MG63 (cell line): ENCODE measurements at places on chromosomes 7 and 10. TPM values are rescaled to one million over a fixed set of nuclear protein-coding genes. Genes with fewer than 3 reads are reported as not detected.

DNA sequence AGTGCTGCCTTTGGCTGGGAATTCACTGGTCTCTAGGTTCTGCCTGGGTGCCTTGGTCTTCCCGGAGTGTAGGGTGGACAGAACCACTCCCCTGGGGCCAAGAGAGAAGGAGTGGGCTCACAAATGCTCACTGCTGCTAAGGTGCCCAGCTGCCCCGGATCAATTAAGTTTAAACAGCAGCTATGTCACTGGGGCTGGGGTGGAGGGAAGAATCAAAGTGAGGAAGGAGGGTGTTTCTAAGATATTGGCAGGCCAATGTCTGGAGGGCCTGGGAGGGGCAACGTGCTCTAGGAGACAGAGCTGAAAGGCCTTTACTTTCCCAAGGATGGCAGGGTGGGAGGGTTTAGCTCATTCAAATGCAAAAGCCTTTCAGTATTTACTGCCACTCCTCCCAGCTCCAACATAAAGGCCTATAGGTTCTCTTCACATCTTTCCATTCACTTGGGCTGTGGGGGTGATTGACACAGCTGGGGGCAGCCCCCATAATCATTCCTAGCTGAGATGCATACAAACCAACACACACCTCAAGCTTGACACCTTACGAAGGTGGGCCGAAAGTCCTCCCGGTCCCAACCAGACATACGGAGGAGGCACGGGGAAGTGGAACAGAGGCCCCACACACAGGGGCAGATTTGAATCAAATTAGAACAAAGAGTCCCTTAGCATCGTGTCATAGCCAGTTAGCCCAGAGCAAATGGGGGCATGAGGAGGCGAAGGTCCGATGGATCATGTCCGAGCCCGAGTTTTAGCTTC lies 108.0 kb upstream of the EFCAB10 start:
- DNase-seq = no peak

GRCh38 chr7:132430861-132431822 lies 145.1 kb downstream of the PLXNA4 start:
- peak; percentile 80 for DNase-seq

Gene HOXA9
- total RNA-seq = 25.4 and 29.9 TPM in 2 replicates

GRCh38 chr7:46745707-46746090 lies 824.6 kb upstream of the IGFBP3 start:
- peak; percentile 13 for DNase-seq

DNA sequence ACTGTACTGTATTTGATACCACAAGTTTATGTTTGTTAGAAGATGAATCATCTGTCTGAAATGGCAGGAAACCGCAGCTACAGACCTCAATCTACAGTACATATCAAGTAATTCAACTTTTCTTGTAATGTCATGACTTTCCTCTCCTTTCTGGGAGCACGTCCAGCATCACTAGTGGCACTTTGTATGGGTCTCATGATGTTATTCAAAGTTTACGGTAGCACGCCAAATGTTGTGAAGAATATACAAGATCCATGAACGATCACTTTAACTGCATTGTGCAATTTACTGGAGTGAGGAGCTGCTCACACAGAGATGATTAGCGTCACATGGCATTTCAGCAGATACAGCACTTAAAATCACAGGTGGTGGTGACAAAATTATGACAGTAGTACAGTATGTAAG lies 257.8 kb upstream of the GNAI1 start:
- peak; percentile 68 for DNase-seq

DNA sequence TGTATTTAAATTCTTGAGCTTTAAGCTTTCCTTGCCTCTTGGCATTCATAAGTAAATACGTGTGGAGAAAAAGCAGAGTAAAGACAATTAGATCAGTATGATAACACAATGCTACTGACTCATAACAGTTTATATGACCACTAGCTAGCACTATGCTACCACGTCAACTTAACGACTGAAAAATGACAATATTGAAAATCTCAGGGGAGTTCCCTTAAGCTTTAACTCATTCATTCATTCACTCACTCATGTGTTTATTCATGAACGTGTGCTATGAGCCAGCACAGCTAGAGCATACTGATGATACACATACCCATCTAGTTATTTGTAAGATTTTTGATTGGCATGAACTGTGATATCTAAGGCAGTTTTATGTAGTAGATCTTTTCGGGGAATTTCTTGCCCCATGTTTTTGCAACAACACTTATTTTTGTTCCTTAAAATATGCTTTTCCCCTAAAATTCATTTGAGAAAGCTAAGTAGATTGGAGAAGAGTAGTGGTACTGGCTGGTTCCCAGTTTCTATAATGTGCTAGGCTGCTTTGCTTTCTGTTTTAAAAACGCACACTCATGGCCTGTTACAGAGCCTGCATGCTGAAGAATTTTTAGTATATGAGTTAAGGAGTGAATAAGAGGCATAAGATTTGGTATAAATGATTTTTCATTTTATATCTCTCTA lies 57.4 kb upstream of the ACBD5 start:
- DNase-seq = no peak

GRCh38 chr10:5648494-5649457 lies 17.6 kb downstream of the ASB13 start:
- no peak for DNase-seq

DNA sequence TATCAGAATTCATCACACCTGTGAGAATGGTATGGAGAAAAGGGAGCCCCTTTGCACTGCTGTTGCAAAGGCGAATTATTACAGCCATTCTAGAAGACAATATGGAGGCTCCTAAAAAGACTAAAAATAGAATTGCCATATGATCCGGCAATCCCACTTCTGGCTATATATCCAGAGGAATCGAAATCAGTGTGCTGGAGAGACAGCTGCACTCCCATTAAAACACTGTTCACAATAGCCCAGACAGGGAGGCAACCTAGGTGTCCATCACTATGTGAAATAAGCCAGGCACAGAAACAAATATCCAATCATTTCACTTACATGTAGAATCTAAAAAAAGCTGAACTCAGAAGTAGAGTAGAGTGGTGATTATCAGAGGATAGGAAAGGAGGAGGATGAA lies 26.0 kb upstream of the GJD4 start:
- no peak for DNase-seq

Gene CYTH3
- 35.3 and 40.5 TPM in 2 replicates for total RNA-seq

Gene CNTNAP2
- total RNA-seq = not detected in 2 replicates

DNA sequence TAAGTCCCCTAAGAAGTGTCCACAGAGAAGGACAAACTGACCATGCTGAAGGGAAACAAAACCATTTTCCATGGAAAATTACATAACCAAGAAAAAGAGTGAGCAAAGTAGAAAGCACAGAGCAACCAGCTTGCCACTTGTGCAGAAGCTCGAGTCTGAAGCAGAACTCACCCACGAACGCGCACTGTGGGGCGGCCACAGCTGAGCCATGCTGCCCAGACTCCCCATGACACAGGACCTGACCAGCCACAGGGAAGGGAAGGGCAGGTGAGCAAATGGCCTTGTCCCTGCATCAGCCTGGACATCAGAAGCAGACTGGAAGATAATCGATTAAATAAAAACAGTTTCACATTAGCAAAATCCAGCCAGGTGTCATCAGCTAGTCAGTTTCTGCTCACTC lies 95.7 kb downstream of the TCERG1L start:
- DNase-seq = no peak

DNA sequence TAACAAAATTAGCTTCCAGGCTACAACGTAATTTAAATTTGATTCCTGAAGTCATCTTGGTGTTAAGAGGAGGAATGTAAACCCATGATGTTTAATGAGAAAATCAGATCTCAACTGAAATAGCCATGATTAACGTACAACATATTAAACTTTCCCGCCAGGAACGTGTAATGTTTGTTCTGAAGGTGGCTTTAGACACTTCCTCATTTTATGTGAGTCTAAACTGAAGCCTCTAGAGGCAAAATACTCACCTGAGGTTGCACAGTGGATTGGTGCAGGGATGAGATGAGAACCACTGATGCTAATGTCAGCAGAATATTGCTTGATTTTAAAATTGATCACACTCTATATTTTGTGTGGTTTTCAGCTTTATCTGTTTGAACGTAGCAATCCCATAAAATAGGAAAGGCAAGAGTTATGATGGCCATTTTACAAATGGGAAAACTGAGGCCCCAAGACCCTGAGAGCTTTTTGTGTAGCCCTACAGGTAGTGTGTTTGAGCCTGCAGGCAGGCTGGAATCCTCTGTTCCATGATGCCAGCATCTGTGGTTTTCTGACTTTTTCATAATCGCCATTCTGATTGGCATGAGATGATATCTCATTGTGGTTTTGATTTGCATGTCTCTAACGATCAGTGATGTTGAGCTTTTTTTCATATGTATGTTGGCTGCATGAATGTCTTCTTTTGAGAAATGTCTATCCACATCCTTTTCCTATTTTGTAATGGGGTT lies 243.7 kb upstream of the BMPER start:
- DNase-seq = no peak

GRCh38 chr10:60747817-60748469 lies 30.3 kb upstream of the CDK1 start:
- DNase-seq = no peak

GRCh38 chr10:895324-895723 lies 36.2 kb downstream of the LARP4B start:
- DNase-seq = no peak

Gene TRIM74
- not detected in 2 replicates for total RNA-seq

GRCh38 chr7:130867039-130867438 lies 133.0 kb upstream of the KLF14 start:
- DNase-seq = no peak

DNA sequence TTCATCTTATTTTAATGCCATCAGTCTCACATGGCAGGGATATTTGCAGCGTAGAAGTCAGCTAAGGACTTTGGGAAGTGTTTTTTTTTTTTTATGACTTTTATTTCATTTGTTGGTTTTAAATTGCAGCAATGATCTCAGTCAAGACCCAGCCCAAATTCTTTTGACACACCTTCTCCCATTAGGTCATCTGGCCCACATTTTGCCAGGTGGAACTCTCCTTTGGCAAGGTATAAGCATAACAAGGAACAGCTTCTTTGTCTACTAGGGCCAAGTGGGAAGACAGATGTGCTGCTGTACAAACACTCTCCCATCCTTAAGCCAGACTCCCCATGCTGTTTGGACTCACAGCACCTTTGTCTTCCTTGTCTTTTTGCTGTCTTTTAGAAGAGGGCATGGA lies 41.8 kb downstream of the PLEKHA8 start:
- no peak for DNase-seq

Gene DKK1
- 403 and 429 TPM in 2 replicates for total RNA-seq

DNA sequence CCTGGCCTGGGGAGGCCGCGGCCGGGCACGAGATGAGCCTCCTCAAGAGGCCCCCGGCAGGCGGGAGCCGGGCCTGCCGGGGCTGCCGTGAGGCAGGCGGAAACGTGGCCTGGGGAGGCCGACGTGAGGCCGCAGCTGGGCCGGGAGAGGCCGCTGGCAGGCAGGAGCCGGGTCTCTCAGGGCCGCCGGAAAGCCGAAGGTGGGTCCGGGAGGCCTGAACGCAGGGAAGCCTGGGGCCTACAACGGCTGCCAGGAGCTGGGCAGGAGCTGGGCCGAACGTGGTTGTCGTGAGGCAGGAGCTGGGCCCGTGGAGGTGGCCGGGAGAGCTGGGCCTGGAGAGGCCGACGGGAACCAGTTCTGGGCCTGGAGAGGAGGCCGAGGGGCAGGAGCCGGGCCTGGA lies 171.9 kb downstream of the TPST1 start:
- no peak for DNase-seq

DNA sequence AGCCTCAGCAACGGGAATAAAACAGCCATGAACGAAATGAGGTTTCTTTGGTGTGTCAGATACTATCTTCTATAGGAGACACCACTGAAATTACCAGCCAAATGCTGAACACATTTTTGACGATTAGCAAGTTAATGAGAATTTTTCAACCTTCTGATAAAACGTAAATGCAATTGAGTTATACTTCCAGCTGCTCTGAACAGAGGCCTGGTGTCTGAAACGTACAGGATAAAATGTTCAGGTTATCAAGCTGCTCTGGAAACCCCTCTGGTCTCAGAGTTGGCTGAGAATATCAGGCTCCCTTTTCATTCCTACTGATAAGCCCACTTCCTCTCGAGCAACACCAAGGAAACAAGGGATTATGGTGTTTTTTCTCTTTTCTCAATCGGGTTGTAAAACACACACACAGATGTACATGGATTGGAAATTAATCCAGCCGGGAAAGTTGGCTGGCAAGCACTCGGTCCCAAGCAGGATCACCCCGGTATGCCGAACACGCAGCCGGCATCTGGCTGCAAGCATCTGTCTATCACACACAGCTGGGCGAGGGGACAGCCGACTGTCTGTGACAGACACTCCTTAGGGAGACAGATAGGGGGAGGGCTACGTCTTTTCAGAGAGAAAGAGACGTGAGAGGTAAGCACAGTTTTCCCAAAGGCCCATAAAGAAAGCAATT lies 171.8 kb downstream of the PRKAG2 start:
- DNase-seq = no peak

Gene RAPGEF5
- total RNA-seq = 0.30 and 1.2 TPM in 2 replicates

Gene ABCA13
- not detected in 2 replicates for total RNA-seq

Gene SLC18A2
- total RNA-seq = not detected in 2 replicates

- DNase-seq = no peak
Measured at GRCh38 chr7:50282813-50283605, 21.5 kb upstream of the IKZF1 start.

Gene SH2B2
- total RNA-seq = 0.40 and 1.3 TPM in 2 replicates

Gene SH2D4B
- total RNA-seq = not detected in 2 replicates

- no peak for DNase-seq
Measured at GRCh38 chr10:78207776-78208175, 174.1 kb downstream of the RPS24 start.

Gene PALD1
- 5.3 and 7.8 TPM in 2 replicates for total RNA-seq

Gene IL15RA
- total RNA-seq = 15.3 and 23.8 TPM in 2 replicates

Gene EPHB6
- total RNA-seq = 0.96 and 3.6 TPM in 2 replicates

DNA sequence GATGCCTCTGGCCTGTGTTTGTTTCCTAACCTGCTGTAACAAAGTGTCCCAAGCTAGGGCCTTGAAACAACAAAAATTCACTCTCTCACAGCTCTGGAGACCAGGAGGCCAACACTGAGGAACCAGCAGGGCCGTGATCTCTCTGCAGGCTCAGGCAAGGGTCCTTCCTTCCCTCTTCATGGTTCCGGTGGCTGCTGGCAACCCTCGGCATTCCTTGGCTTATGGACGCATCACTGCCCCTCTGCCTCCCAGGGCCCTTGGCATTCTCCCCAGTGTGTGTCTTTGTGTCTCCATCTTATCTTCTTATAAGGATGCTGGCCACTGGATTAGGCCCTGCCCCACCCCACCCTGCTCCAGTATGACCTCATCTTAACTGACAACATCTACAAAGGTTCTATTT lies 17.0 kb downstream of the CNPY1 start:
- no peak for DNase-seq

GRCh38 chr7:150388709-150389531 lies 9.8 kb downstream of the ZNF775 start:
- peak; percentile 62 for DNase-seq

Gene SYNPO2L
- total RNA-seq = not detected in 2 replicates

- no peak for DNase-seq
Measured at GRCh38 chr7:37484426-37485073, 35.9 kb upstream of the ELMO1 start.

GRCh38 chr10:81042647-81043046 lies 504.9 kb downstream of the SH2D4B start:
- no peak for DNase-seq

Gene EPHA1
- not detected in 2 replicates for total RNA-seq

GRCh38 chr7:88401009-88401623 lies 94.4 kb upstream of the STEAP4 start:
- no peak for DNase-seq
